ENCODE measurements at places on chromosomes 2 and 18. TPM values are rescaled to one million over a fixed set of nuclear protein-coding genes. Genes with fewer than 3 reads are reported as not detected.

DNA sequence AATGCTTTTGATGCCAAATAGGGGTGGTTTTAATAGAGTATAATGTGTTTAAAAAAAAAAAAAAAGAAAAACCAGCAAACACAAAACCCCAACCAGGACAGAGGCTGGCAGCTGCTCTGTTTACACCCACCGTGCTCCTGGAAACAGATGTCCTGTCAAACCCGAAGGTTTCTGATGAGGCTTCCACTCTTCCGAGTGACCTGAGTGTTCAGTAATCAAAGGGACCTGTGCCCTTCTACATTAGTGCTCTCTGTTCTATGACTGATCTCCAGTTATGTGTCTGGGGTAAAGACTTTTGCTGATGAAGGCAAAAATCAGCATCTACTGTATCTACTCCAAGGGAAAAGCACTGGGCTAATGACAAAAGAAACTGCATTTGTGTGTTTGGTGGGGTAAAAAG, 3.5 kb upstream of the KLHL29 start:
- no peak for DNase-seq

GRCh38 chr18:66523219-66523991, 80.5 kb downstream of the CDH19 start:
- peak; percentile 41 for DNase-seq

DNA sequence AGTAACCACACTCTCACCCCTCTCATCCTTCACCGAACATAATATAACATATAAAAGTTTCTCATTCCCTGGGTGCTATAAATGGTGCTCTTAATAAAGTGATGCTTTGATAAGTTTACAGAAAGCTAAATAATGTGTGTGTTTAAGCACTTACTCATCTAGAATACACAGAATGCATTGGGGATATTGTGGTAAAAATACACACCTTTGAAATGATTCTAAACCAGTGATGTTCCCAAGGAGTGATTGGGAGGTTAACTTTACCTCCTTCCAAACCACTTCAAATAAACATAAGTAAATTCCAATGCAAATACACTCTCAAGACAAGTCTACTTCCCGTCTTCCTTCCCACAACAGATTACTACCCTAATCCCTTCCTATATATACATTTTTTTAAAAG, 85.3 kb upstream of the TWSG1 start:
- DNase-seq, result no peak

GRCh38 chr2:137333386-137334165, 568.2 kb downstream of the THSD7B start:
- DNase-seq, result no peak

DNA sequence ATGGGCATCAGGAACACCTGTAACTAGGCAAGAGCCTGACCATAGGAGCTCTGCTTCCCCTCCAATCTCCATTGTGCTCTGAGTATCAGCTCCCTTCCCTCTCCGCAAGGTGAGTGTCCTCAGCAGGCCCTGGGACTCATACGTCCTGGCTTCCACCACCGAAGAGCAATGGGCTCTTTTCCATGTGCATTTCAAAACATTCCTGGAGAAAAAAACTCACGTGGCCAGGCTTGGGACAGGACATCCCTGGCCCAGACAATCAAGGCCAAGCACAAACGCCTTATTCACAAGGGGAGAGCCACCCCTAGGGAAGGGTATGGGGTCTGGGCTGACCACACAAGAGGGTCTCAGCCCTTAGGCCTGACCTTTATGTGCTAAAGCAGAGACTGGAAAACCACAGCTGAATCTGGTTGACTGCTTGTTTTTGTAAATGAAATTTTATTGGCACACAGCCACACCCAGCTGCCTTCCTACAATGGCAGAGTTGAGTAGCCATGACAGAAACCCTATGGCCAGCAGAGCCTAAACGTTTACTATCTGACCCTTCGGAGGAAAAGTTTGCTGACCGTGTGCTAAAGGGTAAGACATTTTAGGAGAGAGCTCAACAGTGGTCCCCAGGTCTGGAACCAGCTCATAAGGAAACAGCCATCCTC, 175.7 kb upstream of the ARL4C start:
- no peak for DNase-seq

GRCh38 chr2:3078684-3079083, 298.9 kb downstream of the EIPR1 start:
- no peak for DNase-seq

GRCh38 chr2:122739732-122740593, 984.5 kb downstream of the TSN start:
- DNase-seq, result no peak

UGT1A8 gene
- total RNA-seq, result not detected

SOX11 gene
- 0.91 TPM for total RNA-seq
